ENCODE measurements at places on chromosomes 1 and 21.
A peak's percentile ranks its signal among the peaks of the same experiment; 100 is the strongest.

GRCh38 chr1:235101558-235102258 lies 26.9 kb downstream of the TOMM20 start:
- no peak for DNase-seq

- no peak for DNase-seq
Observed at GRCh38 chr1:109396871-109397580, 692 bp downstream of the SORT1 start.

DNA sequence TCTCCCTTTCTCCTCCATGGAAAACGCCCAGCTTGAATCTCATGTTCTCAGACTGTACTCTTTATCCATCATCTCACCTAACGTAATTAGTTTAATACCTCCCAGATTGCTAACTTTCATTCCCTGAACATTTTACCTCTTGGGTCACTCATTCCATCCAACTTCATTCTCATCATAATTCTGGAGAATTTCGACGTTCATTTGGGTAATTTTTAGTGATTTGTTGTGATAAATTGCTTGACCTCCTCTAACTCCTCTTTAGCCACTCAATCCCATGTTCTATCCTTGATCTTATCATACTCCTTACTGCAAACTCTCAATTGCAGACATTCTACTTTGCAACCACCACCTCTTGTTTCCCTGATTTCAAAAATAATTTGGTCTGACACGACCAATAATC lies 28.4 kb downstream of the RPE65 start:
- no peak for DNase-seq

DNA sequence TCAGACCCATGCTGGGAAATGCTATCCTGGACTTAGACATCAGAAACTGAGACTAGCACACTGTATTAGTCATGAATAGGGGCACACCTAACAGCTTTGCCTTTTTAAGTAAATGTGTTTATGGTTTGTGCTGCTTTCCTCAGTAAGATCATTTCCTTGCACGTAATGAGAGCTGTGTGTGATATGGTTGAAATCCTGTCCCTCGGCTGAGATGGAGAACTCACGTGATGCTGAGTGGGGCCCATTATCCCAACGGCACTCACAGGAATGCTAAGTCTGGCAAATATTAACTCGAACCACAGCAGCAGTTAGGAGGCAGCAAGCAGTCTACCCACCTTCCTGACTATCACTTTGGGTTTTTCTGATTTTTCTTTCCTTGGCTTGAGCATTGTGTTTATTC lies 38.2 kb downstream of the BCL9 start:
- DNase-seq = no peak

DNA sequence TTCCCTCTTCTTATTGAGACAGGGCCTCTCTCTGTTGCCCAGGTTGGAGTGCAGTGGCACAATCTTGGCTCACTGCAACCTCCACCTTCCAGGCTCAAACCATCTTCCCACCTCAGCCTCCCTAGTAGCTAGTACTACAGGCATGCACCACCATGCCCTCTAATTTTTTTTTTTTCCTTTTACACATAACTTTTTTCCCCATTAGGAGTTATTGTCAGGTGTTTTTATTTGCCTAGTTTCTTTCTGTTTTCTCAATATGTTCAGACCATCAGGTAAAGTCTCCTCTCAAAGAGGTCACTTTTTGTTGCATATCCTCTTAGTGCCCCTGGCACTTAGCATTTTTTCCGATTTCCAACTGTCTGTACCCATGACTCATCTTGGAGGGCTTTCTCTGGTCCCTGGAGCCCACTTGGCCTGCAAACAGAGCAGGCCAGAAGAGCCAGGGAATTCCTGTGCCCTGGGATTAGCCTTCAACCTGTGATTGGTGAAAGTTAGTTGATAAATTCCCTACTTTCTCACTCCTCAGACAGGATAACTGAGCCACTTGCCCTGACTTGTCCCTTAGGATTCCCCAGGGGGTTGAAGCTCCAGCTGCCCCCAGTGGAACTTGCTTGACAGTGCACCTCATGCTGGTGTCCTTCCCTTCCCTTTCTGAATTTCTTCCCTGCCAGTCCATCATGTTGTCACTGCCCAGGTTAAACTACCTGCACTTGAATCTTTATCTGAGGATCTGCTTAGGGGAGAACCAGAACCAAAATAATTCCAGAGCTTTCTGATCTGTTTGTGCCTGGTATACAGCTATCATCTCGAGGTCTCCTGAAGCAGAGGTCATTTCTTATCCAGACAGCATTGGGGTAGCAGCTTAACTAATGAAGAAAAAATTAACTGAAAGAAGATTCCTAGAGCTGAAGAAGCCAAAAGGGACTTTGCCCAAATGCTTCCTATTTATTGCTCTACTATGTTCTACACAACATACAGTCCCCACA lies 2.4 kb downstream of the NTPCR start:
- DNase-seq = peak; percentile 84

GRCh38 chr1:65189576-65190115 lies 41.6 kb downstream of the AK4 start:
- DNase-seq = no peak

DNA sequence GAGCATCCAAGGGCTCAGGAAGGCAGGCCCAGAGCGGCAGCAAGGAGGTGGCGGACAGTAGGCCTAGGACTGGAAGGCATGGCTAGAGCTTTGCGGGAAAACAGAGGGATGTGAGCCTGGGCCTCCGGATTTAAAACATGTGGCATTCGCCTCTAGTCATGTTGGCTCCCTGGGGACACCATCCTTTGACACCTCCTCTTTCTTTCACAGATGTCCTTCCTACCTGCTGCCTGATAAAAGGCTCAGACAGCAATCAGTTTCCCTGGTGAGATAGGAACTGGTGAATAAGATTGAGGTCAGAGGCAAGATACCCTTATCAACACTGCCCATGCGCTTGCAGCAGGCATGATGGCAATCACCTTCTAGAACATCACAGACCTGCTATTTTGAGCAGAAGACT lies 277.6 kb downstream of the SIPA1L2 start:
- no peak for DNase-seq

DNA sequence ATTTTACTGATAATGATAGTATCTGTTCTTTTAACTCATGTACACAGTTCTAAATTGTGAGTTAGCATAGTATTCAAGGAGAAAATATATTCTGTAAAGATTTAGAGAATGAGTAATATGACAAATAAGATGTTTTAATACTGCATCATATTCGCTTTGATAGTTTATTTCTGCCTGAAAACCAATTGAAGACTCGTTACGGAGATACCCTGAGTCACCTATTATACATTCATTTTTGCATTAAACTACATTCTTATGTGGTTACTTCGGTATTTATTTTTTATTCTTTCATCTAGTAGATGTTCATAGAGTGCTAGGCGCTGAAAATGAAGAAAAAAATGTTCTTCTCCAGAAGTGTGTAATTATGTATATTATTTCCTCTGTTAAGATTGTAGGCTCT lies 5.3 kb downstream of the UHMK1 start:
- no peak for DNase-seq

GRCh38 chr1:223702735-223703667 lies 9.3 kb upstream of the CAPN2 start:
- DNase-seq = no peak

DNA sequence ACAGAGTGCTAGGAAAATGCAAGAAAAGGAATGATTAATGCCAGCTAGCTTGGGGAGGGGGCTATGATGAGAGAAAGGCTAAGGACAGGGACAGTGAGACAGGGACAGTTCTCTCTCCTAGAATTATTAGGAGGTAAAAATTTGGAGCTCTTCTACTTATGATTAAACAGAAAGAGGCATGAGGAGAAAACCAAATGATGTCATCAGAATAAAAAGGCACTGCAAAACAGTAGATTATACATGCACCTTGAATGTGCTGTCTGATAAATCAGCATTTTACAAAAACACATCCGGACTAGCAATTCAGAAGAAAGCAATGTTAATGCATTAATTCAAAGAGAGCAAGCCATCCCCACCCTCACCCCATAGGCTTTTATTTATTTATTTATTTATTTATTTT lies 277.5 kb downstream of the RGS7 start:
- DNase-seq = no peak
